ENCODE measurements at places on chromosomes 16 and 17.
A peak's percentile ranks its signal among the peaks of the same experiment; 100 is the strongest.

DNA sequence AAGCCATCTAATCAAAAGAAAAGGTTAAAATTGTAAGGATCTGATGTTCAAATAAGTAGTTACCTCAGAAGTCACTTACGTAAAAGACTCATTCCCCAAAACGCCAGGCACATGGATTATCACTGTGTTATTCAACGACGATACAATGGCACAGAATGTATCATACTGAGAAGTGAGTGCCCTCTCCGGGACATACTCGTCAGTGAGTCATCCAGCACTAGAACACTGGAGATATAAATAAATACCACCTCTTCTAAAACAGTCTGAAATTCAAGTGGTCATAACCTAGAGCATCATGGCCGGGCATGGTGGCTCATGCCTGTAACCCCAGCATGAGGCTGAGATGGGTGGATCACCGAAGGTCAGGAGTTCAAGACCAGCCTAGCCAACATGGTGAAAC lies 24.9 kb downstream of the USP31 start:
- peak; percentile 70 for DNase-seq

GRCh38 chr16:19474617-19475016 lies 47.3 kb downstream of the GDE1 start:
- no peak for DNase-seq

GRCh38 chr17:74825952-74826719 lies 33.5 kb downstream of the GRIN2C start:
- no peak for DNase-seq

DNA sequence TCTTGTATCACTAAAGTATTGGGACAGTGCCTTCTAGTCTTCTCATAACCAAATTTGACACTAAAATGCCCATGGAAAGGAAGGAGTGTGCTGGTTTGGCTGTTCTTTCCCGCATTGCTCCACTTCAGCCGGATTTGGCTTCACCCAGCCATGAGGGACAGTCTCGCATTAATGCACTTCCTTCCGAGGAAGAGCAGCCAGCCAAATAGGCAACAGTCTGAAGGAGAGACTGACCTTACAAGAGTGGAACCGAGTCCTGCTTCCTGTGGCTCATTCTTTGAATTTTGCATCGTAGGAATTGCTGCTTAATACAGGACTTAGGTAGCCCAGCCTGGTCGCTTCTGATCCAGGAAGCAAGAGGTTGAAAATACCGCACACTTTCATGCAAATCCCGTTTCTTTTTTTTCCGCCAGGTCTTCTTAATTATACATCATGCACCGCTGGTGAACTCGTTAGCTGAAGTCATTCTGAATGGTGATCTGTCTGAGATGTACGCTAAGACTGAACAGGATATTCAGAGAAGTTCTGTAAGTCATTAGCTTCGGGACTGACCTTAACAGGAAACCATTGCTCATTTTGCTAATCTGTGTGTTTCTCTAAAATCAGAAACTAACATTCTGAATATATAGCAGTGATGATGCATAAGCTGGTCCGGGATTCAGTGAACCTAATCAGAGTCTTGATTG lies 38.2 kb downstream of the CLEC16A start:
- no peak for DNase-seq

- no peak for DNase-seq
Observed at GRCh38 chr17:77792626-77793025, 165.9 kb upstream of the TNRC6C start.

GRCh38 chr16:78363843-78364555 lies 264.5 kb downstream of the WWOX start:
- DNase-seq = no peak

- no peak for DNase-seq
Observed at GRCh38 chr16:66134875-66135274, 231.6 kb upstream of the CDH5 start.

DNA sequence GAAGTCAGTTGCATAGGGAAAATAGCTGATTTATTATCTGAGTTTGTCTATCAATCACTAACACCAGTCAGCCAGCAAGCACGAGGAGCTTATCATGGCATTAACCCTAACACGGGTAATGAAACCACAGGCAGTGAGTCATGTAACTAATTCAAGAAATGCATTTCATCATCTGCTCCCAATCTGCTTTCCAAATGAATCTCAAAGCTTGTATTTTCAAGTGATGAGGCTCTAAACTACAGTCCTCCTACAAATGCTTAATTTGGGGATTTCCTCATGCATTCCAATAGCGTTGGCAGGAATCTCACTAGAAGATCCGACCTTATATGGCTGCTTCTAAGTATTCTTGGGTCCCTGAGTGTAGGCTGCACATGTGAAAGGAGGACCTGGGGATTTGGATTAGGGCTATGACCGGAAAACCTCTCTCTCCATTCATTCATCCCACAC lies 118.4 kb upstream of the HSBP1 start:
- peak; percentile 92 for DNase-seq

GRCh38 chr17:10062691-10063385 lies 135.6 kb downstream of the GAS7 start:
- DNase-seq = no peak

DNA sequence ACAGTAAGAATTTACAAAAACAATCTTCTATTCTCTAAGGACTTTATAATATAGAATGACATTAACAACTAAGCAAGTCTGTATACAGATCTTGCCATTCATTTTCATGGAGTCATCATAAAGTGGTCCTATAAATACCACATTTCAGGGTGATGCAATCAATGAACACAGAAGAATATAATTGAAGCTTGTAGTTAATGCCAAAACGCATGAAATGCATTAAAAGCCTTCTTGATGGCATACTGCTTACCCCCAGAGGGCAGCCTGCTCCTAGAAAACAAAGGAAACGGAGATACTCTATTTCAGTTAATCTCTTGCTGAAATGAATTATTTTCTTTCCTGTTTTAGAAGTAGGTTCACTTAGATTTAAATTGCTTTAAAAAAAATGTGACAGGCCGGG lies 45.2 kb upstream of the STAC2 start:
- DNase-seq = peak; percentile 30

DNA sequence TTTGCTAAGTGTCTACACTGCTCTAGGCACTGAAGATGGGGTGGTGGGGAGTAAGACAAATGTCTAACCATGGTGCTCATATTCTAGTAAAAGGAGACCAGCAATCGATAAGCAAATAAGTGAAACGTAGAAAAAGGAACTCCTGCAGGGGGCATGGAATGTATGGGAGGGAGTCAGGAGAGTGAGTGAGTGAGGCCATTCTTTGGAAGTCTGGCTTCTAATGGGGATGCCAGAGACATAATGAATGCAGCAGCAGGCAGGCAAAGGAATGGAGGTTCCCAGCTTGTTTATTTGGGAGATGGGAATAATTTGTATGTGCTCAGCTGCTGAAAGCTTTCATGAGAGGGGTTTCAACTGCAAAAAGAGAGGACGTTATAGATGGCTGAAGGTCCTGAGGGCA lies 216.4 kb upstream of the DYNLRB2 start:
- no peak for DNase-seq

GRCh38 chr17:44907729-44908470 lies 7.4 kb downstream of the GFAP start:
- no peak for DNase-seq

GRCh38 chr17:5874486-5874885 lies 195.7 kb upstream of the WSCD1 start:
- DNase-seq = no peak

DNA sequence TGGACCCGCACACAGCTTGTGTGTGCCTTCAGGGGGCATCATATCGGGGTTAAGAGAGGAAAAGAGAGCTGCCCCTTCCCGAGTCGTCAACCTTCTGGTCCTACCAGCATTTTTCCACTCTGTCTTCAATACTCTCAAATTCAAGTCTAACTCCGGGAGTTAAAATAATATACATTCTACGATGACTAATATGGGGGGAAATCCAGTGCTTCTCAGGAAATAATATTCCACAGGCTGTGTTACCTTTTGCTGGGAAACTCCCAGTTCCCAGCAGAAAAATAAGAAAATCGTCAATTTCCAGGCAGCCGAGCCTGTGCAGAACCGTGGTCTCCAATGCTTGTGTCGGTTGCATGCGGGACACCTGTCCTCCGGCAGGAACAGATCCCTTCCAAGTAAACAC lies 105.0 kb upstream of the FOXF1 start:
- no peak for DNase-seq

- DNase-seq = no peak
Observed at GRCh38 chr17:9151091-9151490, 129.8 kb downstream of the NTN1 start.

- no peak for DNase-seq
Observed at GRCh38 chr17:35900708-35901480, 20.7 kb upstream of the CCL5 start.

DNA sequence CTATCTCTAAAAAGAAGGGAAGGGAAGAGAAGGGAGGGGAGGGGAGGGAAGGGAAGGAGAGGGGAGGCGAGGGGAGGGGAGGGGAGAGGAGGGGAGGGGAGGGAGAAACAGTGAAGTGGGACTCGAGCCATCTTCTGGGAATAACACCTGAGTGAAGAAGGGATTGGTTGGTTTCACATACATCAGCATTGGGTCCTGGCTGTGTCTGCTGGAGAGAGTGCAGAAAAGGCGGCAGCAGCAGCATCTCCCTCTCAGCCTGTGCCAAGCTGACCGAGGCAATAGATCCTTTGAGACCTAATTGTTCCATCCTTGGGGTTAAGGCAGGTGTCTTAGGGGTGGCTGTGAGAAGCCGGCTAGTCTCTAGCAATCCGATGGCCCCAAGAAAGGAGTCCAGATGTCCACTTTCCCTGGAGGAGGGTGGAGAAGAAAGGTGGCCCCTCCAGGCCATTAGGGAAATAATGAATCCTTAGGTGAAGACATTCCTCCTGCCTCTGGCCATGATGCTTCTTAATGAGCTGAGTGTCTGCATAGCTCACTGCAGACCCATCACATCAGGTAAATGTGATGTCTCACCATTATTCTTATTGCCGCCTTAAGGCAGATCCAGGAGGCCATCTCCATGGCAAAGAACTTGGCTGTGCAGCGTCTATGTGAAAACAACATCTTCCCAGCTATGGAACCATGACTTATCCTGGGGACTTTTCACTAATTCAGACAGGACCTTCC lies 71.6 kb downstream of the WIPI1 start:
- DNase-seq = no peak

- DNase-seq = peak; percentile 6
Observed at GRCh38 chr17:79658811-79659207, 48.0 kb upstream of the RBFOX3 start.

- DNase-seq = peak; percentile 72
Observed at GRCh38 chr16:21656795-21657768, 4.7 kb upstream of the IGSF6 start.

- DNase-seq = no peak
Observed at GRCh38 chr17:68204736-68205135, 43.1 kb upstream of the AMZ2 start.

GRCh38 chr17:33948309-33948708 lies 306.8 kb upstream of the CCL2 start:
- DNase-seq = no peak

- no peak for DNase-seq
Observed at GRCh38 chr17:82202981-82203380, 9.7 kb downstream of the CCDC57 start.

DNA sequence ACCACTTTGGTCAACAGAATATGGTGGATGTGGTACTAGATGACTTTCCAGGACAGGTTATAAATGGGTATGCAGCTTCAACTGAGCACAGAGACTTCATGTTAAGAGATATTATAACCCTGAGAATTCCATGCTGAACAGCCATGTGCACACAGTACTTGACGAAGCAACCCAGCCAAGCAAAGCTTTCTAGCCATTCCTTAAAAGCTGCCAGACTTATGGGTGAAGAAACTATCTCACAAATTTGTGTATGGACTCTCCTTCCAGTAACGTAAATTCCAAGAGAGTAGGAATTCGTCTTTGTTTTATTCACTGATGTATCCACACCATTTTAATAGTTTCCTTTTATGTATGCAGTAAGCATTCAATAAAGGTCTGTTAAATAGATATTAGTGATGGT lies 76.1 kb downstream of the KANSL1 start:
- DNase-seq = no peak

GRCh38 chr16:86355531-86355930 lies 154.8 kb upstream of the FOXF1 start:
- DNase-seq = peak; percentile 74

DNA sequence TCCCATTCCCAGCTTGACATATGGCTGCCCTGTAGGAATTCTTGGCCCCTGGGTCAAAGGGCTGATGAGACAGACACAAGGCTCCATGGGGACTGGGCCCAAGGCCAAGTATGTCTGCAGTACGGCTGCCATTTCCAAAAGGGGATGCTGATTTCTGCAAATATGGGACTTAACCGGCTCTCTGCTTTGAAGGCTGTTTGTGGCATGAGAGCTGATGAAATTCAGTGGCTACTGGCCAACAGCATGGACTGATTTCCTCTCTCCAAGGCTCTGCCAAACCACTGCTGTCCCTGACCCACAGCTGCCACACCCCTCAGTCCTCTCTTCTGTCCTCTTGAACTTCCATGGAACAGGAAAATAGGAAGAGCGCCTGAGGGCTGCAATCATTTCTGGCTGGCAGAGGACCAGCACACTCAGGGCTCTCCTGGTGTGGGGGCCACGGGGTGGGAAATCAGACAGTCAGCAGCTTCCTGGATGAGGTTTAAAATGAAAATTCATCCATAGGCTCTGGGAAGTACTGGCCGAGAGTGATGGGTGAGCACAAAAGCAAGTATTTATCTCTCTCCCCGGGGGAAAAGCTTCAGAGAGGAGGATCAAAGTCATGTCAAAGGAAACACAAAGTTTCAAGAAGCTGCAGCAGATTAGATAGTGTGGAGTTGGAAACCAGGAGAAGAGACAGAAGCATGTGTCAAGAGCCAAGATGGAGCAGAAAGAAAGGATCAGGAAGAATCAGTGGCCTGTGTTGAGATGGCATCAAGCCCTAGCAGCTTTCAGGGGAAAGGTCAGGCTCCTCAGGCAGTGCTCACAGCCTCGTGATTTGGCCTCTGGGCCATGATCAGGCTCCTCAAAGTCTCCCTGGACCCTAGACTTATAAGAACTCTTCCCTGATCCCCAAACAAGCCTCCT lies 64.1 kb upstream of the SREBF1 start:
- peak; percentile 93 for DNase-seq

- DNase-seq = no peak
Observed at GRCh38 chr17:30219315-30219714, 16.2 kb downstream of the SLC6A4 start.

DNA sequence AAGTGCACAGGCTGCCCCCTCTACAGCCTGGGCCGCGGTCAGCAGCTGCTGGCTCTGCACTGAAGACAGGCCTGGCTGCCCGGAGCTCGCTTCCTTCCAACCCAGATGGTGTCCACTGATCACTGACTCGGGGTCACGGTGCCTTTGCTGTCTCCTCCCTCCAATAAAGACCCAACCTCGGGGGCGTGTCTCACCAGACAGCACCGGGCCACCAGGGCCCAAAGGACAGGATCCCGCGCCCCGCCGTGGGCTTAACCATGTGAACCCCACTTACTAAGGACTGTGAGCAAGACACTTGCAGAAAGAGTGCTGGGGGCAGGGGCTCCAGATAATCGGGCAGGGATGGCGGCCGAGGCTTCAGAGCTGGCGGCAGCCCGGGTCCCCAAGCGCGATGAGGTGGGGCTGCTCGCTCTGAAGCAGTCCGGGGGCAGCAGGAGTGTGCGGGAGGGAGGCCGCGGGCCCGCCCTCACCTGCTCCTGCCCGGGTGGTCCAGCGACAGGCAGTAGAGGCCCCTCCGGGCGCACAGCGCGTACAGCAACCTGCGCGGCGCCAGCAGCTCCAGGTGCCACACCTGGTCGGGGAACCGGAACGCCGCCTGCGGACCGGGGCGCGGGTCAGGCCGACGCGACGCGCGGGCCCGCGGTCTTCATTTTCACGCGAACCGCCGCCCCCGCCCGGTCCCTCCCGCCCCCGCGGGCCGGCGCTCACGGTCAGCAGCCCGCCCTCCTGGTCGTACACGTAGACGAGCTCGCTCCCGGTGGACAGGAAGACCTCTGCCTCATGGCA lies 502 bp downstream of the FAAP100 start:
- DNase-seq = no peak

- DNase-seq = peak; percentile 79
Observed at GRCh38 chr17:29292992-29293889, 707 bp downstream of the NUFIP2 start.
